ENCODE measurements at places on chromosomes 4 and X.
A peak's percentile ranks its signal among the peaks of the same experiment; 100 is the strongest.

DNA sequence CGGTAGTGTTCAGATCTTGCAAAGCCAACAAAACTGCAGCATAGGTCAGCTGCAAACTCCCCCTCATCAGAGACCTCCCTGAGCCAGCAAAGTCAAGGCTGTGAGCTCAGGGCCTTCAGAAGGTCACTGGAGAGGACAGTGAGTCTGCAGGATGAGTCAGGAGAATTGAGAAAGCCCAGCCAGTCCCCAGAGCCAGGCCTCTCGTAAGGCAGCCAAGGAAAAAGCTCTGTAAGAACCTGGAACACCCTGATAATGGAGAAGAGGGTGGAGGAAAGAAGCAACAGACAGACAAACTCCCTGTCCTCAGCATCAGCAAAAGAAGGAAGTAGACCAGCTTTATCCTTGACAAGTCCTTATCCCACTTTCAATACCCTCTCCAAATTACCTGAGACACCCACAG lies 33.0 kb downstream of the GRIA3 start:
- no peak for DNase-seq

- no peak for DNase-seq
Measured at GRCh38 chrX:53357799-53358530, 64.5 kb downstream of the SMC1A start.

GRCh38 chr4:140061194-140061593 lies 92.8 kb downstream of the MAML3 start:
- no peak for DNase-seq

DNA sequence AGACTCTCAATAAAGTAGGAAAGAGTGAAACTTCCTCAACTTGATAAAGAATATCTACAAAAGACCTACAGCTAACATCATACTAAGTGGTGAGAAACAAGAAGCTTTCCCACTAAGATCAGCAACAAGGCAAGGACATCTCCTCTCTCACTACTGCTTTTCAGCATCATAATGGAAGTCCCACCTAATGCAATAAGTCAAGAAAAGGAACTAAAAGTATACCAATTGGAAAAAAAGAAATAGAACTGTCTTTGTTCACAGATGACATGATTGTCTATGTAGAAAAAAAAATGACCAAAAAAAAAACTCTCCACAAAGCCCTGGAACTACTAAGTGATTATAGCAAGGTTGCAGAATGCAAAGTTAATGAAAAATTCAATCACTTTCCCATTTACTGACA lies 25.1 kb upstream of the SH3RF1 start:
- DNase-seq = no peak

- no peak for DNase-seq
Measured at GRCh38 chrX:18873836-18874235, 110.1 kb downstream of the PHKA2 start.

- DNase-seq = no peak
Measured at GRCh38 chr4:55910140-55910539, 38.6 kb upstream of the CEP135 start.

GRCh38 chr4:87465739-87466366 lies 43.5 kb downstream of the NUDT9 start:
- no peak for DNase-seq

DNA sequence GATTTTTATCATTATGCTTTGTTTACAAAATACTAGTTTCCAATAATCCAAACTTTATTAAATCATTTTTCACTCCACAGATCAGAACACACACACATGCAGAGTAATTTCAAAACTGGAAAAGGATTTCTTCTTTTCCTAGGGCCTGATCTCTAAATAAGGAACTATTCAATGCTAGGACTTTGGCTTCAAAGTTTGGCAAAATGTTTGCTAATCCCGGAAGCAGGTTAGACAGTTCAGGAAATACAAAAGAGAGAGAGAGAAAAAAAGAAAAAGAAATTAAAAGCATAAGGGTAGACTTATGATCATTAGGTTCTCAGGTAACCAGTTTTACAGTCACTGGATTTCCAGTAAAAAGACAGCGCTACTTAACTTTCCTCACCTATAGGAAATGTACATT lies 211.0 kb downstream of the DCLK2 start:
- no peak for DNase-seq

- peak; percentile 39 for DNase-seq
Measured at GRCh38 chrX:68433155-68433980, at the start of gene OPHN1. OPHN1 (minus strand) TSS chrX:68433495; CDS start chrX:68433020, 475 bp downstream.

DNA sequence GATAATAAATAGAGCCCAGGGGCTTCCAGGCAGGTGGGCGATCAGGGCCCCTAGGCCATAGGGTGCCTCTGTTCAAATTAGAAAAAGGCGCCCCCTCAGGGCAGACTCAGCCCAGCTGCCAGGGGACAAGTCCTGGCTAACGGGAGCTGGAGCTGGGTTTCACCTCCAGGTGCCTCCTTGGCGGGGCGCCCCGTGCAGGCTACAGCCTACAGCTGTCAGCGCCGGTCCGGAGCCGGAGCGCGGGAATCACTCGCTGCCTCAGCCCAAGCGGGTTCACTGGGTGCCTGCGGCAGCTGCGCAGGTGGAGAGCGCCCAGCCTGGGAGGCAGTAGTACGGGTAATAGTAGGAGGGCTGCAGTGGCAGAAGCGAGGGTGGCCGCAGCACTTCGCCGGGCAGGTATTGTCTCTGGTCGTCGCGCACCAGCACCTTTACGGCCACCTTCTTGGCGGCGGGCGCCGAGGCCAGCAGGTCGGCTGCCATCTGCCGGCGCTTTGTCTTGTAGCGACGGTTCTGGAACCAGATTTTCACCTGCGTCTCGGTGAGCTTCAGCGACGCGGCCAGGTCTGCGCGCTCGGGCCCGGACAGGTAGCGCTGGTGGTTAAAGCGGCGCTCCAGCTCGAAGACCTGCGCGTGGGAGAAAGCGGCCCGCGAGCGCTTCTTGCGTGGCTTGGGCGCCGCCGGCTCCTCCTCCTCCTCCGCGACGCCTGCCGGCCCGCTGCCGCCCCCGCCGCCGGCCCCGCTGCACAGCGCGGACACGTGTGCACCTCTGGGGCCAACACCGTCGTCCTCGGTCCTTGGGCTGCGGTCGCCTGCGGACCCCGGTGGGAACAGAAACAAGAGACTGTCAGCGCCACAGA lies 2.4 kb downstream of the NKX3-2 start:
- DNase-seq = no peak

- DNase-seq = no peak
Measured at GRCh38 chr4:55613621-55614020, 21.6 kb upstream of the PDCL2 start.

DNA sequence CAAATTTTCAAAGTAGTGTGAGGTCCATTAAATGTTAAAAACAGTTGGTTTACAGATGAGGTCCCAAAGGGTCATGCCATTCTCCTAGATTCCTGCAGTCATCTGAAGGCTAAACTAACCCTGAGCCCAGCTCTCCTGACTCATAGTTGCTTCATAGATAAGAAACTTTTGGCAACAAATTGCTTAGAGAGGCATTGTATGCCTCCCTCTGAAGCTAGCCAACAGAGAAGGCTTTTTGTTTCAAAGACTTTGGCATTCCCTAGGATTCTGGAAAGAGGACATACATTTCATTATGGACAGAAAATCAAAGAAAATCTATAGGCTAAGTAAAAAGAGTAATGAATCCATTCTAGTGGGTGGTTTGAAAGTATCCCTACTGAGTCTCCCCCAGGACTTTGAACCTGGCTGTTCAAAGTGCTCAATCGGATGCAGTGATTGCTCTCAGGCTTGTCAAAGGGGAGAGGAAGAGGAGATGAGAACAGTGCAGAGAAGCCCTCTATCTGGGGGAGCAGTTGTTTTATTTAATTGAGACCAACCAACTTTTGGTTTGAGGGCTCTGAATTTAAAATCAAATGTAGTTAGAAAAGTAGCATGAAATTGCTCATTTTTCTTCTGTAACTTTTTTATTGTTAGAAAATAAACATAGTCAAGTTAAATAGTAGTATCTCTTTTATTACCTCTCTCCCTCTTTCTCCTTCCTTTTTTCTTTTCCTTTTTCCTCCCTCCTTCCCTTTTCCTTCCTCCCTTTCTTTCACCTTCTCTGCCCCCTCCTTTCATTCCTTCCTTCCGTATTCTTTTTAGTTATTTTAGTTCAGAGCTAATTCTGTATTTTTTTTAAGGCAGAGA lies 72.3 kb upstream of the ZNF518B start:
- no peak for DNase-seq

DNA sequence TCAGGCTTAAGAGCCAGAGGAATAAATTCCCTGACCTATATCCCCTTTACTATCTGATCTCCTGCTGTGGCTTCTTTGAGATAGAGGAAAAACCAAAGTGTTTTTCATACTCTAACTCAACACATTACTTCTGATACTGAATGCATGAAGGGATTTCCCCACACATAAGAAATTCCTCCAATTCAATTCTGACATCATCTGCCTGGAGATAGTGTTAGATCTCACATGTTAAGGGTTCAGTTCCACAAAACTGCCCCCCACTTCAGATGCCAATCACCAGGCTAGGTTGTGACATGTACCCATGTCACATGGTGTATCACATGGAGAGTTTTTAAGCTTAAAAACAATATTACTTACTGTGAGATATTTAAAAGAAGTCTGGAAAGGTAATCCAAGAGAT lies 46.8 kb downstream of the GSTCD start:
- no peak for DNase-seq

DNA sequence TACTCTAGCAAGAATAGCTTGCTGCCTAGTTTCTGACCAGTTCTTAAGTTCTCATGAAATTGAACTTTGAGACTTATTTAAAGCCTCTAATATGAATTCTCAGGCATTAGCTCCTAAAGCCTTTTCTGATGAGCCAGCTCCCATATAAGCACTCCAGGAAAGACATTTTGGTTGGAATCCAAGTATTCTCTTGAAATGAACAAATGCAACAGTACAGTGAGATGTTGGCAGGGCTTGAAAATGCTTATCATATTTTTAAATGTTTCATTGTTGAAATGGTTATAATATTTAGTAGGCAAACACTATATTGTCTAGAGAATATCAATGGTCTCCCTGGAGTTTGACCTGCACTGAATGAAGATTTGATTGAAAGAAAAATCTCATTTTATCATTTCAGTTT lies 240.3 kb downstream of the ANK2 start:
- DNase-seq = no peak

DNA sequence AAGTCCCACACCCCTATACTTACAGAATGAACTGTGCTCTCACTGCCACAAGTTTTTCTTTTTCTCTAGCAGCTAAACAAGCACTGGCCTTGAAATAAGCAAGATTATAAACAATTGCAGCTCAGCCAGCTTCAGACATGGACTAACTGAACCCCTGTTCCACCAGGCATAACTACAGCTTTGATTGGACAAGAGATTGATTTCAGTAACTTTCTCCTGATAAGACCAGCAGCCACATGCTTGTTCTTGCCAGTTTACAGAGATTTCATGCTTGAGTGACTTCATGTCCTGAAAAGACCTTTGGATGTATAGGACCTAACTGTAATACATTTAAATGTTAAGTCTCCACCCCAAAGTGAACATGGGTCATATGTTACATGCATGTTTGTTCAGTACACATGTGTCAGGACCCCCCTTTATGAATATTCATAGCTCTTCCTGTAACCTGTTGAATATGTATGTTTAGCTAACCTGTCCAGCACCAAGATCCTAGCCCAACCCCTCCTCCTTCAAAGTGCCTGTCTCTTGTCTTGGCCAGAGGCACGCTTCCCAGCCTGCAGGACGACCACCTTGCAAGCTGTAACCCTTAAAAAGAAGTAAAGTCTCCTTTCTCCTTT lies 27.9 kb downstream of the ZNF275 start:
- DNase-seq = no peak

DNA sequence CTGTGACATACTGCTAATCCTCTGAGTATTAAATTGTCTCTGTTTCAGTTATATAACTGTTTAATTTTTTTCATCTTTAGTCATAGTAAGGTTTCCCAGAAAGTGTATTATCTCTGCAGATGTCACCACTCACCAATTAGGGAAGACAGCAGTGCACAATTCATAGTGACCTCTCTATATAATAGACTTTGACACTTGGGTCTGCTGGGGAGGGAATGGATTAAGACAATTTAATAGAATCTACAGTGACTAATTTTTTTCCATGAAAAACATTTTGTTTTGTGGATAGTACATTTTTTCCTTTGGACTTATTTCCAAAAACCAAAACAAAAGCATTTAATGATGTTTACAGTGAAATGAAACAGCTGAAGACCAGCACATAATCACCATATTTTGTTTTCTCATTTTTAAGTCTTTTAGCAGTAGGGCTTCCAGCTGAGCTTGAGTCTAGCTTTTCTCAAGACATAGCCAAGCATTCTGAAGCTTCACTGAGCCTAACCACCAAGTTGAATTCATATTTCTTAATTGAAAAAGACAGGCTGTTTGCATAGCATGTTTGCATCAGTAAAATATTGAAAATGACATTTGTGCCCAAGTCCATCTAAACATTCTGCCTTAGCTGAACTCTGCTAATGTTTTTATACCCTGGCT lies 69.5 kb downstream of the PCDH19 start:
- DNase-seq = no peak

DNA sequence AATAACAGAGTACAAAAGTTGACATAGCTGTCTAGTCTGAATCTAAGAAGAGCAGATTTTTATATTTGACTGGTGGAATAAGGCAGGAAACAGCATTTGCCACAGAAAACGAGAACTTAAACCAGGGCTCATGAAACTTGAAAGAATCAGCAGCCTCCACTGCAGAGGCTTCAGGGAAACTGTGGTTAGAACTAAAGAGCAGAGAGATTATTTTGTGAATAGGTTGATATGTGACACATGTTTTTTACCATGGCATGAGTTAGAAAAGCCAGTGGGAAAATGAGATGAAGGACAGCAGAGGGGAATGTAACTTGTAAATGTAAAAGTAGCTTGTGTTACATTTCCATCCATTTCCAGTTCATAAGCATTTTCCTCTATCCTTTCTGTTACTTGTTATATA lies 63.7 kb upstream of the CAMK2D start:
- DNase-seq = no peak

Data from T1000 (cell line).